GM12864 (cell line): ENCODE measurements at places on chromosomes 2 and 18.

DNA sequence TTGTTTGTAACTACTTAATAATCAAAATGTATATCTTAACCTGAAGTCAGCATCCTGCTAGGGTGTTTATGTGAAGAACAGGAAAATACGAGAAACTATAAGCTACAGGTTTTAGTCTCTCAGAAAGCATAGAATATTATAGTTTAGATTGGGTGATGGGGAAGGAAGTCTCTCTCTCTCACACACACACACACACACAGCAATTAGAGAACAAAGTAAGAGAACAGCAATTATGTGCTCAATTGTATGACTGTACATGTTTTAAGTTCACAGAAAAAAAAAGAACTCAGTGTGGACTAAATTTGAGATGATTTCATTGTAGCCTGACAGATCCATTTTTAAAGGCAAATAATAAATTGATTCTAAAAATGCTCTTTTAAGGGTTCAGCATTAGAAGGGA is 94.3 kb upstream of the ZNF516 start:
- DNase-seq, result no peak

- no peak for DNase-seq
Measured at GRCh38 chr18:50194631-50195532, at the start of gene MYO5B. Gene MYO5B, minus strand, starts transcription at chr18:50195147. Its CDS starts 354 bp downstream, at chr18:50194793.

GRCh38 chr2:32565902-32566301 is 61.9 kb upstream of the TTC27 start:
- DNase-seq, result no peak

DNA sequence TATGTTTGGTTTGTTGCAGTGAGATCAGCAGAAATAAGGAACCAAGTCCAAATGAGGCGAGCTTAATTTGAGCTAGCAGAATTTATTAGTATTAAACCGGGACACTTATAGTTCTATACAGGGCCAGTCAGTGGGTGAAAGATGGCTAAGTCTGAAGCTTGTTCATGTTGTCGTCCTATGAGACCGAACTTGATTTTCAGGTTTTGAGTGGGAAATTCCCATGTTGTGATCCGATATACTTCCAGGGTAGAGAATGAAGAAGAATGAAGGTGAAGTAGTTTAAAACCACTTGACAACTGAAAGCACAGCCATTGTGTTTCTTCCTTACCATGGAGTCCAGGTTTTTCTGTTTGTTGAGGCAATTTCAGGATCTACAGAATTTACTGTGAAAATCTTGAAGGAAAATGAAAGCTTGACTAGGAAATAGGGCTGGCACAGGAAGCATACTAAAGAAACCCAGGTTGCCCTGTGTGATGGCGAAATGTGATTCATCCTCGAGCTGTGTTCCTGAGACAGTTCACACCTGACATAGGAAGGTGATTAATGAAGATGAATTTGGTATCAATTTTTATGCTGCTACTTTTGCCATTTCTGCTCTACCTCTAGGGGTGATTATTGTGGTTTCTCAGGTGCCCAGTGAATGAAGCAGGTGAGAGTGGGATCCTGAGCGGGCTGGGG is 37.6 kb upstream of the MGAT5 start:
- DNase-seq, result no peak

DNA sequence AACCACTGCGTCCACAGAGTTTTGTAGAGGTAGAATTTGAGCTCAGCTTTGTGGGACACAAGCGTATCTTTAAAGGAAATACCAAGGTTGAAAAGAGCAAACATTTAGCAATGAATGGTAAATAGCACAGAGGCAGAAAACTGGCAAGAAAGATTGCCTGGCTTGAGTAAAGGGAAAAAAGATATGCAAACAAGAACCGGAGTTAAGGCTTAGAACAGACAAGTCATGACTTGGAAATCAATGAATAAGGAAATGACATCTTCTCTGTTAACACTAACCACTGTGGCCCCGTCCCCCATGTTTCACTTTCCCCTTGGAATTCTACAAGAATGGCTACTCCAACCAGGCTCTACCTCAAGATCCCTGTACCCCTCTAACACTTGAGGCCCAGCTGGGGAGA is 3.8 kb downstream of the STAM2 start:
- no peak for DNase-seq

DNA sequence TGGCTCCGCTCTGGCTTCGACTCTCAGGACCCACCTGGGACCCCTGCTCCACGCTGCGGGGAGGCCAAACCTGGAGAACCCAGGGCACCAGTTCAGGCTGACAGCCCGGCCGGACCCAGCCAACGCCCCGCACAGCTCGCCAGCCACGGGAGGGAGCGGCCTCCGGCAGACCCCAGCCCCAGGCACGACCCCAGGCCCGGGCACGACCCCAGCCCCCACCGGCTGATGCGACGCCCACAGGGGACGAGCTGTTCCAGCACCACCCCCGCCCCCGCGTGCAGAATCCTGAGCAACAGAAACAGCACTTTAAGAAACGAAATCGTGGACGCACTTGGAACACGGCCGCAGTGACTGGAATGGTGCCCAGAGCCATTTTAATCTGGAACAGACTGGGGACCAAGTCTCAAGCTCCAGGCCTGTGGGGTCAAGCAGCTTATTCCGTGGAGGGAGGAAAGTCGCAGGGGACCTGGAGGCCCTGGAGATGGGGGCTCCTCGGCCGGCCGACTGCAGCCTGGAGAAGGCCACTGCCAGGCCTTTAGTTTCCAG is 74.2 kb downstream of the MBP start:
- no peak for DNase-seq

GRCh38 chr2:65053199-65053598 is 3.0 kb upstream of the CEP68 start:
- peak; percentile 83 for DNase-seq

DNA sequence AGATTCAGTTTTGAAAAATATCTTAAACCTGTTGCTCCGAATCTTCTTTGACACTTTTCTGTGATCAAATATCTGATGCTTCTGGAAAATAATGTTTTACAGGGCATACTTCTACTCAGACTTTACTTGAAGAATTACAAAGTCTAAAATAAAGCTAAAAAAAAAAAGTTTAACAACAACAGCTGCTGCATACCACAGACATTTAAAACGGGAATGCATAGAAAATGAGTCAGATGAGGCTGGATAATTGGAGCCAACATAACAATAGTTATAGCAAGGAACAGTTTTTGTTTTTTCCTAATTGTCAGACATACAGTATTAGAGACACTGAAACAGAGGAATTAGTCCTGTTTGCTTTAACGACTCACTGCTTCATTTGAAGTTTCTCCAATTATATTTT is 1090.2 kb downstream of the SUCLG1 start:
- no peak for DNase-seq

GRCh38 chr2:175205523-175205922 is 24.0 kb upstream of the ATP5MC3 start:
- no peak for DNase-seq

- DNase-seq, result no peak
Measured at GRCh38 chr18:63259567-63260379, 59.8 kb downstream of the BCL2 start.

- no peak for DNase-seq
Measured at GRCh38 chr2:168169097-168169745, 78.2 kb downstream of the STK39 start.

DNA sequence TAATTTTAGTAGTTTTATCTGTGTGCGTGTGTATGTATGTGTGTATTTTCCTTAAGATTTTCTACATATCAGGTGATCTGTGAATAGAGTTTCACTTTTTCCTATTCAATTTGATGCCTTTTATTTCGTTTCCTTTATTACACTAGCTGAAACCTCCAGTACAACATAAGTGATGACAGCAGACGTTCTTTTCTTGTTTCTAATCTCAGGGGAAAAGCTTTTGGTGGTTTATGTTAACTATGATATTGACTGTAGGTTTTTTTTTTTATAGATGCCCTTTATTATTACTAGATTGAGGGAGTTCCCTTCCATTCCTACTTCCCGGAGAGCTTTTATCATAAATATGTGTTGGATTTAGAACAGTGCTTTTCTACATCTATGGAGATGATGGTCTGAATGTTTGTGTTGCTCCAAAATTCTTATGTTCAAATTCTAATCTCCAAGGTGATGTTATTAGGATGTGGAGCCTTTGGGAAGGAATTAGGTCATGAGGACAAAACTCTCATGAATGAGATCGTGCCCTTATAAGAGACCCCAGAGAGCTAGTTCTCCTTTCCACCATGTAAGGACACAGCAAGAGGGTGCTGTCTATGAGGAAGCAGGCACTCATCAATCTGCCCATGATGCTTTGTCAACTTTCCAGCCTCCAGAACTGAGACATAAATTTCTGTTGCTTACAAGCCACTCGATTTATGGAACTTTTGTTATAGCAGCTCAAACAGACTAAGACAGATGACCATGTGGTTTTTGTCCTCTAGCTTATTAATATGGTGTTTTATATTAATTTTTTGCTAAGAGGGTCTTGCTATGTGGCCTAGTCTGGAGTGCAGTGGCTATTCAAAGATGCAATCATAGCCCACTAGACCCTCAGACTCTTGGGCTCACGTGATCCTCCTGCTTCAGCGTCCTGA is 5.9 kb upstream of the RHBDD1 start:
- DNase-seq, result no peak

GRCh38 chr2:237222178-237222577 is 136.5 kb downstream of the COPS8 start:
- no peak for DNase-seq

- no peak for DNase-seq
Measured at GRCh38 chr2:96118698-96119388, 2.5 kb upstream of the ADRA2B start.

DNA sequence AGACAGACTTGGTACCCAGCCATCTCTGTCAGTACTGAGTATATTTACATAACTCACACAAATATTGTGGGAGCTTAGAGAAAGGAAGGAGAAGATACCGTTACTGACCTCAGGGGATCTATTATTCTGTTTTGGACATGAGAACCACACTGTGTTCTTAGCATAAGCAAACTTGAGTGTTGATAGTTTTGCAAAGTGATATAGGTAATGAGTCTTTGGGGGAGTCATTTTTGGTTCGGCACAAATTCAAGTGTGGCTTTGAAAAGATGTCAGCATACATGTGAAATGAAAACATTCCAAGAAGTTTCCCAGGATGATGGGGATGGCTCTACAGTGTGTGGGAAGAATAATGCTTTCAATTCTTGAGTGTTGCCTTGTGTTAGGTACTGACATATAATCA is 24.1 kb downstream of the SMARCAL1 start:
- no peak for DNase-seq

DNA sequence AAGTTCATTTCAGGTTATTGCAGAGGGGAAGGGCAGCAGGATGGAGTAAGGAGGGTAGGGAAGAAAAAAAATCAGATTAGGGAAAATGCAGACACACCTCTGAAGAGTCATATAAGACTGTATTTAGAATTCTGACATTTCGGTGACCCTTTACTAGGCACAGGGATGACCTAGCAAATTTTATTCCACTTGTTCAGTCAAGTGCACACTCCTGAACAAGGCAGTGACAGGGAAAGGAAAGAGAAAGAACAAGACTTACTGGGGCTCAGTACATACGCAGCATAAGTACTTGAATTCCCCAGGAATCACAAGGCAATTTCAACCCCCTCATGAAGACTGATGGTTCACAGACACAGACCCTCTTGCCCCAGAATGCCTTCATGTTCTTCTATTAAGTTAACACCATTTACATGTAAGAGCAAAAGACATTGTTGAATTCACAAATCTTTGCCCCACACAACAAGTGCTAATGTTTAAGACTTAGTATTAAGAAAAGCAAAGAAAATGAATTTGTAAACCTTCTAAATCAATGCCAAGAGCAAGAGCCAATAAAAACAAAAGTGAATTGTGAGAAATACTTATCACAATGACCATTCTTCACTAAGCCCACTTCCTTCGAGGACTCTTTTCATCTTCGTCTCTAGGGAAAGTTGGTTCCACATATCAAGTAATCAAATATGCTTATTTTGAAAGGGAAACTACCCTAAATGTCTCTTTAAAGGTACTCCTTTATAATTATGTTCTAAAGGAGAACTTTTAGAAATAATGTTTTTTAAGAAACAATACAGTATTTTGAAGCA is 47.0 kb downstream of the COBLL1 start:
- DNase-seq, result no peak

- DNase-seq, result no peak
Measured at GRCh38 chr2:240024766-240025165, 376 bp downstream of the NDUFA10 start.

- DNase-seq, result no peak
Measured at GRCh38 chr2:40165509-40165844, 286.4 kb downstream of the SLC8A1 start.

GRCh38 chr18:9969247-9969646 is 55.4 kb downstream of the VAPA start:
- no peak for DNase-seq

DNA sequence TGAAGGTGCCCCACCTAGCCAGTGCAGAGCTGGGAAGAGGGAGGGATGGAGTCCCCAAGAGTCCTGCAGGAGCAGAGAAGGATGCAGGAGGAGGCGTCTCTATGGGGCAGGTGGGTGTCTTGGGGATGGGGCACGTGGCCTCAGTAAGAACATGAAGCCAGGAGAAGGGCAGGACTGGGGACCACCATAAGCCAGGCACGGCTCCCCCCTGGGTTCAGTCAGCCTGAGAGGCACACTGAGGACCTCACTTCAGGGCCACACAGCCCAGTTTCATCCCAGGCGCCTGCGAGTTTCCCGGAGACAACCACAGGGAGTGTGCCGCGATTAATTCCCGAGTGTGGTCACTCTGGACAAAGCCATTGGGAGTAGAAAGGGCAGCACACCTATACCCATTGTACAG is 120.3 kb downstream of the GYPC start:
- no peak for DNase-seq

DNA sequence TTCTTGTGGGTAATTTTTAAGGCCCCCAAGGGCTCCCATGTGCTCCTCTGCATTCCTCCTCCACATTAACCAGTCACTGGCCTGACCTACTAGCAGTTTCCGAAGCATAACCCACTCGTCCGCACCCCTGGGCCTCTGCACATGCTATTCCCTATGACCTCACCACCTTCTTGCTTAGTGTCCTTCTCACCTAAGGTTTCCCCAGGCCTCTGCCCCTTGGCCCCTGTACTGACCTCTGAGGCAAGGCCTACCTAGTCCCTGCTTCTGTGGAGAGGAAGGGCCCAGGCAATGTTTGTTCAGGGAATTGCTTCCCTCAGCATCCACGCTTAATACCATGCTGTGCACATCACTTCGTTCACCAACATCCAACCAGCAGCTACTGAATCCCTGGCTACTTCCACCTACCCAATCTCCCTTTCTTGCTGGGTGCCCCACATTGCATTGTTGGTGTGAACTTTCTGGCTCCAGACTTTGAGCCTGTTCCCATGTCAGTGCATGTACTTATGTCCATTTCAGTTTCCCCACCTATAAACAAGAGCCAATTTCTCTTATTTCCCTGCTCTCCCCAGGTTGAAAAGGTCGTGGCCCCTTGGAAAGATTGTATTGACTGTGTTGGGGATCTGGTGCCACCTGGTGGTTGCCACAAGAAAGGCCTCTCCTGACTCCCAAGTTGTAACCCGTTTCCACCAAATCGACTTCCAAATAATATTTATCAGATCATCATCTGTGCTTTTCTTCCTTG is 19.2 kb upstream of the TMEM177 start:
- DNase-seq, result no peak

DNA sequence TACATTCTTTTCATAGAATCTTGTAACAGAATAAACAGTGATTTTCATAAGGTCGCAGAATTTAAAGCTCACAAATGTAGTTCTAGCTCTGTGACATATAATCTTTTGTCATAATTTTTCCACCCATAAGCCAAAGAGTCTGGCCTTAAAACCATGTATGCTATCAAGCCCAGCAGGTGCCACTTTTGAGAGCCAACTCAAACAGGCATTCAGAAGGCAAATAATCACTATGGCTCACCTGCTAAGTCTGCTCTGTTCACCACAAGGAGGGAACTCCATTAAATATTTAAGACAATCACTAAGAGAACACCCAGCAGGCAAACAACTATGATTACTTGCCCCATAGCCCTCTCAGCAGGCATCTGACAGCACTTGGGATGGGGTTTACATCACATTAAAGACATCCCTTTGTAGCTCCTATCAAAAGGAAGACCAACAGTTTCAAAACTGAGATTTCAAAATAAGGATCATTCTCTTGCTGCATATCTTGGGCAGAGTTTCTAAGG is 241.6 kb downstream of the PDE11A start:
- DNase-seq, result no peak
